Sciatic nerve (tissue), 2 donors: ENCODE measurements at places on chromosomes 1 and 21. TPM values are rescaled to one million over a fixed set of nuclear protein-coding genes. Genes with fewer than 3 reads are reported as not detected.

- DNase-seq, result no peak
These were observed 133.0 kb downstream of the LRRC7 start for GRCh38 chr1:69700770-69701169.

- DNase-seq, result no peak
These were observed 72.9 kb downstream of the IVNS1ABP start for GRCh38 chr1:185244015-185244747.

- DNase-seq, result no peak
These were observed 20.7 kb upstream of the RCC2 start for GRCh38 chr1:17460219-17460618.

GSTM5 gene
- total RNA-seq, result 41.6 TPM

- no peak for DNase-seq
These were observed at the start of gene TRIM17 for GRCh38 chr1:228416217-228416933. Gene TRIM17, minus strand, starts transcription at chr1:228416861. Its CDS starts 1,789 bp downstream, at chr1:228415072.

GRCh38 chr21:15616864-15617574 is 112.8 kb upstream of the USP25 start:
- DNase-seq, result no peak
